AG20443 (cell line): ENCODE measurements at places on chromosomes 6 and 20.

GRCh38 chr6:143867236-143867635, 3.0 kb downstream of the ZC2HC1B start:
- no peak for DNase-seq

GRCh38 chr20:7843613-7844012, 96.6 kb downstream of the HAO1 start:
- peak; percentile 42 for DNase-seq

- DNase-seq = no peak
Observed at GRCh38 chr20:58909585-58909984, 57.1 kb downstream of the GNAS start.

DNA sequence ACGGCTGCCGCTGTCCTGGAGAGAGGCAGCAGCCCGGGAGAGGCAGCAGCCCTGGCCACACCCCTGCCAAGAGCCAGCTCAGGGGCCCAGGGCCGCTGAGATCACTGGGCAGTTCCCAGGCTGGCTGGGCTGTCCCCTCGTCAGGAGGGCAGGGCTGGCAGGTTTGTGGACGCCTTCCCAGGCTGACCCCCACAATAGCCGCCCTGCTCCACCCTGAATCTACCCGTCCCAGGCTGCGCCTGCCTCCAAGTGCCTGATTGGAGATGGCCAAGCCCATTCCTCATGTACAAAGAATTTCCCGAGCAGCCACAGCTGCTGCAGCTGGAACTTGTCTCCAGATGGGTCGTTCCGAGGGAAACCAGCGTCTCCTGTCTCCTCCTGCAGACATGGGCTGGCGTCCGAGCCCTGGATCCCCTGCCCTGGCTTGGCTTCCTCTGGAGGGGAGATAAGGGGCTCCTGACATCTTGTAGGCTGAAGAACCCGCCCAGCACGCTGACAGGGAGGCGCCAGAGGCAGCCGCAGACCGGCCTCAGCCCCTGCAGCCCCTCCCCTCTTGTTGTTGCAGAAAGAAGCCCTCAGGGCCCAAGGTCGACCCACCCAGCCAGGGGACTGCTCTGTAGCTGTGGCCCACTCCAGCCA, 9.4 kb upstream of the GATA5 start:
- DNase-seq = peak; percentile 75

DNA sequence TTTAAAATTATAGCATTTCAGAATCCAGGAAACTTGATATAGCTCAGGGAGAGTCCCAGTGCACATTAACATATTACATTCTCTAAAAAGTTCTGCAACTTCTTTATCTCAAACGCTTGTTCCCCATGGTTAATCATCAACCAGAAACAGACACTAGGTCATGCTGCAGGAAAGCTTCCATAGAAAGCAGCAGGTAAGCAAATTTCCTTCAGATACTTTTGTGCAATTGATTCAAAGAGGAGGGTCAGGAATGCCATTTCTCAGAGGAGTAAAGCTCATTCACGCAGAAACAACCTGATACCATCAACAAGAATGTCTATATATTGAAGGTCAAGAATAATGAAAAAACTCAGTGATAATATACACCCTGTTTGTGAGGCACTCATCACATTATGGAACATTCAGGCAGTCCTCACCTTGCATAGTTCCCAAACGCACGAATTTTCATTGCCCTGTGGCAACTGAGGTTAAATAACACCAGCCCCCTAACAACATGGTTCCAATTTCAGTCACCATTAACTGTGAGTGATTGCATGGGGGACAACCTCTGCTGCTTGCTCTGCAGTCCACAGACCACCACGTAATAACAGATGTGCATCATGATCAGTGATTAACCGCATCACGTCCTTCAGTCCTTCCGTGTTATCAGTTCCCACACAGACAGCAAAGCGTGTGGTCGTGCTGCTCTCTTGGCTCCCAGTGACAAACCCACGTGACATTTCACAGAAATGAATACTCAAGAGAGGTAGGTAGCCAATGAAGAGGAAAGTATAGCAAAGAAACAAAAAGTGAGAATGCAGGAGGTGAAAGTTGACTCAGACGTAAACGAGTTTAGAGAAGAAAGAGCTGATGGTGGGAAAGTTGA, 95.7 kb downstream of the LY86 start:
- no peak for DNase-seq
